Fibroblast of lung (primary cell): ENCODE measurements at places on chromosomes 16 and 17. TPM values are rescaled to one million over a fixed set of nuclear protein-coding genes. Genes with fewer than 3 reads are reported as not detected.

The TP53TG3C gene
- not detected in 2 replicates for total RNA-seq

The C17orf100 gene
- 0.26 and 0.33 TPM in 2 replicates for total RNA-seq

The PMP22 gene
- total RNA-seq, result 74.0 and 99.1 TPM in 2 replicates

The KRTAP3-2 gene
- not detected in 2 replicates for total RNA-seq

The KRTAP3-1 gene
- not detected in 2 replicates for total RNA-seq

The PYY gene
- total RNA-seq, result 0.33 TPM in 1 of 2 replicates, not detected in the other

The RNF222 gene
- total RNA-seq, result not detected in 2 replicates
